ENCODE measurements at places on chromosomes 7 and 10.

GRCh38 chr7:36291387-36292316 lies 98.0 kb upstream of the ANLN start:
- DNase-seq = peak; percentile 97

GRCh38 chr10:90969947-90970673 lies 49.2 kb upstream of the ANKRD1 start:
- peak; percentile 29 for DNase-seq

GRCh38 chr10:132859084-132859855 lies 73.3 kb upstream of the NKX6-2 start:
- no peak for DNase-seq

DNA sequence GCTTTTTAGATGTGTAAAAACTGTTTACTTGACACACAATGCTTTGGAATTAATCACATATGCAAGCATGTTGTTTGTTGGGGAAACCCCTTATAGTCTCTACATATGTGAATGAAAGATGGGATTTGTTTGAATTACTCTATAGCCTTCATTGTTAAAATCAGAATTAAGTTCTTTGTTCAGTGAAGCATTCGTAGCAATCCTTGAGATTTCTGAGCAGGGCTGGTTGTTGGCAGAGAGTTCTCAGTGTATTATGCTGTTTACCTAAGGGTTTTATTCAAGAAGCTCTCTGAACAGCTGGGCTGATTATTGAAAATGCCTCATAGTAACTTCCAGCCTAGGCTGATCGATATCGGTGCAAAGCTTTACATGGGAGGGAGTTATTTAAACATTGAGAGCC lies 190.9 kb downstream of the VTI1A start:
- DNase-seq = no peak

GRCh38 chr10:128540128-128540762 lies 414.0 kb upstream of the MKI67 start:
- no peak for DNase-seq
